ENCODE measurements at places on chromosomes 7 and 10. TPM values are rescaled to one million over a fixed set of nuclear protein-coding genes. Genes with fewer than 3 reads are reported as not detected.

Gene EVX1
- 1.3 TPM for total RNA-seq

Gene PTPRZ1
- 2.2 TPM for total RNA-seq

Gene PPP1R9A
- total RNA-seq: 73.7 TPM

Gene COBL
- 1.2 TPM for total RNA-seq

Gene SPDYE6
- total RNA-seq: 0.11 TPM

Gene ELOVL3
- total RNA-seq: 1.9 TPM

Gene RBM20
- not detected for total RNA-seq

Gene TRPV5
- total RNA-seq: not detected

Gene CAMK1D
- total RNA-seq: 9.4 TPM

Gene PCDH15
- 1.9 TPM for total RNA-seq

Gene SLC16A9
- 258 TPM for total RNA-seq

Gene EPHA1
- not detected for total RNA-seq

Gene GRK5
- total RNA-seq: 18.3 TPM

Gene KLF6
- 70.2 TPM for total RNA-seq

Gene IL2RA
- 0.14 TPM for total RNA-seq

Gene MEIG1
- total RNA-seq: not detected

Gene ABCA13
- not detected for total RNA-seq

Gene GPR22
- 2.3 TPM for total RNA-seq

Gene SMKR1
- 1.1 TPM for total RNA-seq

Gene MMD2
- not detected for total RNA-seq

Gene TACC2
- total RNA-seq: 16.1 TPM

Gene SRI
- 82.2 TPM for total RNA-seq

Gene TAS2R41
- total RNA-seq: not detected

Gene NUTM2E
- not detected for total RNA-seq

Gene HOXA2
- 0.81 TPM for total RNA-seq

Gene AASS
- total RNA-seq: 27.8 TPM

Gene ECHDC3
- 3.8 TPM for total RNA-seq

Gene OR6V1
- not detected for total RNA-seq
